Stimulated activated CD4-positive, alpha-beta T cell treated with anti-CD3 and anti-CD28 coated beads, Interleukin-15, amount 100 ng/mL, for 1 hour (primary cell): ENCODE measurements at places on chromosomes 3 and 15.

GRCh38 chr3:65907232-65908130, 131.2 kb downstream of the MAGI1 start:
- DNase-seq: no peak

DNA sequence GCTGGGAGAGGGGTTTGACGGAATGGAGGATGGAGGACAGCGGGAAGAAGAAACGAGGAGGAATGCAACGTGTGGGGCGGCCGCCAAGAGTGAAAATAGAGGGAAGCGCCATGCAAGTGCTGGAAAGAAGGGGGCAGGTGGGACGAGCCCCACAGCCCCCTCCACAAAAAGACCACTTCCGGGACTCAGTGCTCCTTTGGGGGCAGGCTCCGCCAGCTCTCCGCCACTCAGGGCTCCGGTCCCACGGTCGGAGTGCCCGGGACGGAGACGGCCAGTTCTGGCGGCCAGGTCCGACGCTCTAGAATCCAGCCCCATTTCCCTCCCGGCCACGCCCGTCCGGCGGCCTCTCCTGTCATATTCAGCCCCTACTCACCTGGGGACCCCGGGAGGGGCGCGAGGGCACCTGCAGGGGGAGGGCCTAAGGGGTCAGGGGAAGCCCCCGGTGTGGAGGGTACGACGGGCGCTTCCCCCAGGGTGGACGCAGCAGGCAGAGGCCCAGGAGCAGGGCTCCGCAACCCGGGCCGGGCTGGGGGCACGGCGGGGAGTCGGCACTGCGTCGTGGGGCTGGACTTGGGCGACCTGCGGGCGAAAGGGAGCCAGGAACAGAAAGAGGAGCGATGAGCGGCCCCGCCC, 25.5 kb upstream of the CSPG4 start:
- no peak for DNase-seq

DNA sequence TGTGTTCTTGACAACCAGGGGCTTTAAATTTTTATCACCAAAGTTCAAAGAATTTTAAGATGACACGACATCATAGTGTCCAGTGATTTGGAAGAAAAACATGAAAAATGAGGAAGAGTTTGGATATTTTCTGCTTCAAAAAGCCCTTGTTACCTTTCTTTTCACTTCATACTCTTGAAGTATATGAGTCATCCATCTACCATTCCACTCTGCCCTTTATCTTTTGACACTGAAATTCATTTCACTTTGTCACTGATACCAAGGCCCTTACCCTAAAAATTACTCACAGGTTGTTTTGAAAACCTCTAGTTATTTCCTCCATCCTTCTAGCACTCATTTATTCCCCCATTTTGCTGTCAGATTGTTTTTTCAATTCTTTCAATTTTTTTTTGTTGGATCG, 42.7 kb downstream of the OR5H15 start:
- DNase-seq: no peak

- no peak for DNase-seq
Observed at GRCh38 chr3:71702131-71703024, 22.8 kb downstream of the EIF4E3 start.

- DNase-seq: no peak
Observed at GRCh38 chr15:57510647-57511046, 81.1 kb upstream of the MYZAP start.

- no peak for DNase-seq
Observed at GRCh38 chr15:44064706-44065105, 130.4 kb downstream of the FRMD5 start.

DNA sequence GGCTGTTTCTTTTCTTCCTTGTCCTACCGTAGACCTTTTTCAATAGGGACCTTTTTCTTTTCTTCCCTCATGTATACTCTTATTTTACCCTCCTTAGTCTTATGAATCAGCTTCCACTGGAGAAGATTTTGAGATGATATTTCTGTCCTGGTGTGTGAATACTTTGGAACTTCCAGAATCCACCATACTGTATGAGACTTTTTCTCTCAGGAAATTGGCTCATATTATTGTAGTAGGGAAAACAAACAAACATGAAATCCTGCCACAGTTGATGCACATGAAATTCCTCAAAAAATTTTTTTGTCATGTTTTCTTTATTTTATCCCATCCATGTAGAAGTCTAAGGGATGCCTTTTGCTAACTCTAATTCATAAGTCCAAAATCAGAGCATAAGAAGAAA, 289.3 kb upstream of the PLSCR5 start:
- DNase-seq: no peak
